Muscle of back (tissue), 13 donors: ENCODE measurements at places on chromosomes 7 and 10. TPM values are rescaled to one million over a fixed set of nuclear protein-coding genes. Genes with fewer than 3 reads are reported as not detected.

DNA sequence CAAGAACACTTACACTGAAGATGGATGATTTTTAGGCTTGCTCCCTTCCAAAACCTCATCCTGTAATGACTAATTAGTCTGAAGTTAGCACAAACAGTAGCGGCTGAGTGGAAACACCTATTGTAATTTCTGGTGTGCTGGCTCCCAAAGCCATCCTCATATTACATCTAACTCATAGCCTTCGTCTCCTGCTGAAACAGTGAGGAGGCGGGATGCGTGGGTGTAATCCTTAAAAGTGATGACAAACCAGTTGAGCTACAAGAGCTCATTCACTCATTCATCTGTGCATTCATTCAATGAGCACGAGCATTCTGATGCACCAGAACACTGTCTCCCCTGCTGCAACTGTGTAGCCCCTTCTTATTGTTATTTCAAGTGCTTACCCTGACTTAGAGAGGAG, 235.3 kb downstream of the CALN1 start:
- no peak for DNase-seq

- no peak for DNase-seq
Measured at GRCh38 chr7:4109481-4110110, 572.5 kb upstream of the FOXK1 start.

The ABCB4 gene
- polyA plus RNA-seq = 1.4 TPM

- no peak for DNase-seq
Measured at GRCh38 chr10:86965986-86966654, 2.2 kb upstream of the ADIRF start.

- no peak for DNase-seq
Measured at GRCh38 chr10:103373544-103373943, 5.8 kb downstream of the TAF5 start.

- no peak for DNase-seq
Measured at GRCh38 chr10:29050081-29050480, 238.8 kb upstream of the LYZL1 start.

GRCh38 chr10:43293677-43294057, 26.8 kb upstream of the RASGEF1A start:
- DNase-seq = no peak

DNA sequence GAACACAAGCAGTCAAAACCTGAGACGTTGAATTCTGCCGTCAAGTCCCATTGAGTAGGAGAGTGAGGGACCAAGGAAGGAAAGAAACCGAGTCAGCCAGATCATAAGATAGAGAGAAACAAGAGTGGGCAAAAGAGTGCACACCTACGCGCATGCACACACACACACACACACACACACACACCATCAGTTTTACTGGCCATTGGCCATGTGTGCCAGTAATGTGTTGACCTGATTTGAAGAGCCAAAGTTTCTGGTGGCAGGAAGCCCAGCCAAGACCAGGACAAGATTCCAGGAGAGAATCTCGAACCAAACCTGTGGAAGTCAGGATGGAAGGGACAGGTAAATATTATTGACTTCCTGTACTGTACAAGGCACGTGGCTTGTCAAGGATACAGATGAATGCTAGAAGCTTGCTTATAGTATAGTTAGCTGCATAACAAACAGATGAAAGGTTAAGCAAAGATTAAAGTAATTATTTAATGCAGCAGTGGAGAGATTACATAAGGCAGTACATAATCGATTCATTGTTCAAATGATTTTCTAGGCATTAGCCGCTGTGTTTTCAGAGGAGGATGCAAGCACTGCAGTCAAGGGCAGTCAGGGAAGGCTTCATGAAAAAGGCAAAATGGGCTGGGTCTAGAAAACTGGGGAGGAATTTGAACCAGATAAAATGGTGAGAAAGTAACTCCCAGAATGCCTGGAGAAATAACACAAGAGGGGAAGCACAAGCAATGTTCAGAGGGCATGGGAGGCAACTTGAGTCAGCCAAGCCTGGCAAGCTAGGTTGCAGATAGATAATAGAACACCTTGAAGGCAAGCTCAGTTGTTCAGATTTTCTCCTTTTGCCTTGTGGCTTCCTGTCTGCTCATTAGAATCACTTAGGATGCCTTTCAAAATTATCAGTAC, 2.7 kb upstream of the HYCC1 start:
- no peak for DNase-seq

The POU6F2 gene
- polyA plus RNA-seq = not detected

GRCh38 chr10:47062441-47063200, 151.4 kb downstream of the PTPN20 start:
- no peak for DNase-seq

DNA sequence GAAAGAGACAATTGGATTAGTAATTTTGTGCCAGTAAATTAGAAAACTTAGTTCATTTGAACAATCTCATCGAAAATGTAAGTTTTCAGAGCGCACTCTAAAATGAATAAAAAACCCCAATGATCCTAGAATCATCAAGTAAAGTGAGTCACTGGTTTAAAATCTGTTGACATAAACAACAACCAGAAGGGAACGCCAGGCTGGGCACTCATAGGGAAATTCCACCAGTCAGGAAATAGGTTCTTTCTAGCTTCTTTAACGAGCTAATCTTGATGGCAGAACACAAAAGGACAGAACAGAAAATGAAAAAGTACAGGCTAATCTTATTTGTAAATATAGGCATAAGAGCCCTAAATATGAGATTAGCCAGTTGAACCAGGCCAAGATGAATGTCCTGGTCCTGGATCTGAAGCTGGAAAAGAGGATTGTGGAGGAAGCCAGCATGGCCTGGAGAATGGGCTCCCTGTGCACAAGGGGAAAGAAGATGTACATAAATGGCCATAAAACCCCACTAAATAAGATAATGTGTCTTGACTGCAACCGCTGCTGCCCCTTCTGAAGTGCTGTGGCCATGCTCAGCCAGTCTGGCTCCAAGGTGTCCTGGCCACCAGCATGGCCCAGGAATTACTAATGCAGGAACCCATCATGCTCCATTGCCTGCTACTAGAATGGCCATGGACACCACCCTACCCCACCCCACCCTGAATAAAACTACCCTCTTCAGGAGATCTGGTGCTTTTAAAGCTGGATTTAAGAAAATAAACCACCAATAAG, 114.0 kb downstream of the WDFY4 start:
- no peak for DNase-seq

GRCh38 chr10:88041243-88042159, 178.1 kb downstream of the PTEN start:
- DNase-seq = no peak

GRCh38 chr7:101915000-101915399, 97.6 kb downstream of the CUX1 start:
- DNase-seq = no peak

The WDR86 gene
- 6.0 TPM for polyA plus RNA-seq

The FEZF1 gene
- polyA plus RNA-seq = not detected

DNA sequence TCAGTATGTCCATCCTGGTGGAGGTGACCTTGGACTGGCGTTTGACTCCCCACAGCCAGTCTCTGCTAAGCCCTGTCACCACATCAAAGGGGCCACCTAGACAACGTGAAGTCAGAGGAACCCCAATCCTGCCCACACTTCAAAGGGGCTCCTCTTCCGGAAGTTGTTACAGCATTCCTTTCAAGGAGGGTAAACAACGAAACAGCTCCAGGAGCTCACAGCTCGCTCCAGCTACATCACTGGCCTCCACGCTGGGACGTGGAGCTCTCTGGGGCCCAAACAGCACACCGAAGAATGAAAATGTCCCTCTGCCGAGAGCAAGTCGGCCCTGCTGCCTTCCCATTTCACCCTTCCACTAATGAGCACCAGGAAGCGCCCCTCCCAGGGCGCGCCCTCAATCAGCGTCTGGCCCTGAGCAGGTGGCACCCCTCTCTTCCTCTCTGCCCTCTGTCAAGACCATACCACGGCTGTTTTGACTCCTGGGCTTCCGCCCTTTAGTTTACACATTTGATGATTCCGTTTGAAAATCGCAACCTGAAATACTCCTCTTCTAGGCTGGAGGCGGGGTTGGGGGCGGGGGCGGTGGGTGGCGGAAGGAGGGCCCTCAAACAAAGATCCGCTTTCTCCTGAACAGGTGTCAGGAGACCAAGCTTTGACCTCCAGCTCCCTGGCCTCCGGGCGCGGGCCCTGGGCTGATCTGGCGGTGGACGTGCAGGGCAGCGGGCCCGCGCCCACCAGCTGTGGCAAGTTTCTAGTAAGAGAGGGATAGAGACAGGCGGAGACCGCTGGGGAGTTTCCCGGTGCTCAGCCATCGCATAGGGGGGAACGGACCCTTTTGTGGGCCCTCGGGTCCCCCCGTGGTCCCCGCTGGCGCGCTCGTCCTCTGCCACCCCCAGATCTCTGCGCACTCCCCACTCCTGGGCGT, 53.1 kb upstream of the KDM7A start:
- DNase-seq = peak; percentile 34

- DNase-seq = no peak
Measured at GRCh38 chr10:76697923-76698322, 939.7 kb downstream of the KCNMA1 start.

The TAC1 gene
- polyA plus RNA-seq = 1.8 TPM

DNA sequence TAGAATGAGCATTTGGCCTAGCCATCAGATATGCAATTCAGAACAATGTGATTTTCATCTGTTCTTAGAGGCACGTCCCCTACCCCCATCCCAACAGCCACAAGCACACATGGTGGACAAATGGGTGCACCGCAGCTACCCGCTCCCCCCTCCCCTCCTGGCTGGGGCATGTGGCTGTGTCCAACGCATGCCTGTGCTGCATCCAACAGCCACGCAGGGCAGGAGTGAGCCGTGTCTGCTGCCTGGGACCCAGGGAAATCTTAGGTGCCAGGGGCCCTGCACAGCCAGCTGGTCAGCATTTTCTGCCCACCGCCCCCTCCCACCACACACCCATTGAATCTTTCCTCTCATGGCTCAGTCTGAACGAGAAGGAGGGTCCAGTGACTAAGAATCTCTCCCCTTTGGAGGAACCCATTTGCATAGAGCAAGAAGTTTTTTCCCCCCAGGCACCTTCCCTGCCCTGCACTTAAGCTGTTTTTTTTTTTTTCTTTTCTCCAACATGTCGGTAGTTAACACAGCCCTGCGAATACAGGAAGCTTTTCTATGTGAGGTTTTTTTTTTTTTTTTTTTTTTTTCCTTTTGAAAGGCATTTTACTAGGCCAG, 138.9 kb downstream of the WDR11 start:
- DNase-seq = no peak

- peak; percentile 16 for DNase-seq
Measured at GRCh38 chr7:23863209-23863787, 153.3 kb downstream of the STK31 start.

The CDK1 gene
- 38.2 TPM for polyA plus RNA-seq

GRCh38 chr7:27709137-27710075, 30.6 kb upstream of the TAX1BP1 start:
- no peak for DNase-seq

DNA sequence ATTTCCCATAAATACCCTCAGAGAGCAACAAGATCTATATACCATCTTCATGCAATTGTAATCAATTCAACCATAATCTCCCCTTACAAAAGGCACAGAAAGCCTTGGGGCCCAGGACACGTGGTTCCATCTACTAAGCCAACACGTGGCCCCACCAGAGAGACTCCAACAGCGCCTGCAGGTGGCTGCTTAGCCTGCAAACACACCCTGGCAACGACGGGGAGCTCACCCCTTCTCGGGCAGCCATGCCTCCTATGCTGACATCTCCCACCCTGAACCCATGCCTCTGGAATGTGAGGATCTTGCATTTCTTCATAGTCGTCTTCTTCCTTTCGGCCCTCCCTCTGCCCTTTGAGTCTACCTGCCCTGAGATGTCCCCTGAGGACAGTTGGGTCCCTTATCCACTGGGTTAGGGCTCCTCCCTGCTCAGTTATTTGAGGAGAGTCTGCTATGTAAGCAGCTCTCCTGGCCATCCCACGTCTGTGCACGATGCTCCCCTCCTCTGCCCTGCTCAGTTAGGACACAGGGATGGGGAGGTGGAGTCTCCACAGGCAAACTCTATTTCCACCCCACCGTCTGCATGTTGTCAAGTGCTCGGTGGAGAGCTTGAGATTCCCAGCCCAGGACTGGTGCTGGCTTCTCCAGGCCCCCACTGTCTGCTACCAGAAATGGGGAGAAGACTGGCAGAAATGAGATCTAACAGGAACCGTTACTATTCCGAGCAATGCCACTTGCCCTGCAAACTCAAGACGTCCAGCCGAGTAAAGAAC, 36.5 kb downstream of the EBF3 start:
- DNase-seq = no peak

The TDRD1 gene
- 0.23 TPM for polyA plus RNA-seq

GRCh38 chr10:12081879-12082557, 13.3 kb downstream of the DHTKD1 start:
- DNase-seq = no peak

- peak; percentile 95 for DNase-seq
Measured at GRCh38 chr7:12686234-12686890, 1.1 kb upstream of the ARL4A start.

GRCh38 chr7:117435475-117436043, 8.3 kb upstream of the ASZ1 start:
- no peak for DNase-seq

GRCh38 chr7:27834179-27834921, 94.4 kb downstream of the TAX1BP1 start:
- DNase-seq = no peak

DNA sequence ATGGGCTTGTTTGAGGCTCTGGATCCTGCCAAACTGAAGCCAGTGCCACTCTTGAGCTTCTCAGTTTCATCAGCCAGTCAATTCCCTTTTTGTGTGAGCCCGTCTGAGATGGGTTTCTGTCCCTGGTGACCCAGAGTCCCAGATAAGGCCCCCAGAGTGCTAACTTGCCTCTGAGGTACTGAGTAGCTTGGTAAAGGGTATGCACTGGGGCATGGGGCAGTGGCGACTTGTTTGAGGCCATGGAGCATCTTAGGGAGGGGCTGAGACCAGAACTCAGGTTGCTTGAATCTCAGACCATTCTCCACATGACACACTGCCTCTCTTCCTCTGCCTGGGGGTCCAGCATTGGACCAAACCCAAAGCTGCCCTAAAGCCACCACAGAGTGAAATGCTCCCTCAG, 35.2 kb upstream of the NANOS1 start:
- no peak for DNase-seq

DNA sequence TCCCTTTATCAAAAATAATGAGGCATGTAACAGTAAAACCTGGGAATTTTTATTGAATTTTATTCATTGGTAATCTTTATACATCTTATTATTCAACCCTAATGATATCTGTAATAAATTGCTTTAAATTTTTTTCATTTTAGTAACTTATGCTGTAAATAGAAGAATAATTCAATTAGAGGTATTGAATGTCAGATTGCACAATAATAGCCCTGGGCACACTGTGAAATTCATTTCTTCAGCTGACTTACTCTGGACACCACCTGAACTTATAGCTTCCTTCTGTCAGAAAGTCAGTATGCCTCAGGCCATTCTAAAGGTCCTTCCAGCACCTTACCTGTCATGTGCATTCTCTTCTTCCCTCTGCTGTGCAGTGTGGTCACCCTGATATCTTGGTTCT, 59.2 kb downstream of the ADAM22 start:
- no peak for DNase-seq

- peak; percentile 73 for DNase-seq
Measured at GRCh38 chr10:43739161-43739560, 90.5 kb upstream of the ZNF32 start.
